CD4-positive, alpha-beta memory T cell (primary cell): ENCODE measurements at places on chromosomes 6 and 20. TPM values are rescaled to one million over a fixed set of nuclear protein-coding genes. Genes with fewer than 3 reads are reported as not detected.

DNA sequence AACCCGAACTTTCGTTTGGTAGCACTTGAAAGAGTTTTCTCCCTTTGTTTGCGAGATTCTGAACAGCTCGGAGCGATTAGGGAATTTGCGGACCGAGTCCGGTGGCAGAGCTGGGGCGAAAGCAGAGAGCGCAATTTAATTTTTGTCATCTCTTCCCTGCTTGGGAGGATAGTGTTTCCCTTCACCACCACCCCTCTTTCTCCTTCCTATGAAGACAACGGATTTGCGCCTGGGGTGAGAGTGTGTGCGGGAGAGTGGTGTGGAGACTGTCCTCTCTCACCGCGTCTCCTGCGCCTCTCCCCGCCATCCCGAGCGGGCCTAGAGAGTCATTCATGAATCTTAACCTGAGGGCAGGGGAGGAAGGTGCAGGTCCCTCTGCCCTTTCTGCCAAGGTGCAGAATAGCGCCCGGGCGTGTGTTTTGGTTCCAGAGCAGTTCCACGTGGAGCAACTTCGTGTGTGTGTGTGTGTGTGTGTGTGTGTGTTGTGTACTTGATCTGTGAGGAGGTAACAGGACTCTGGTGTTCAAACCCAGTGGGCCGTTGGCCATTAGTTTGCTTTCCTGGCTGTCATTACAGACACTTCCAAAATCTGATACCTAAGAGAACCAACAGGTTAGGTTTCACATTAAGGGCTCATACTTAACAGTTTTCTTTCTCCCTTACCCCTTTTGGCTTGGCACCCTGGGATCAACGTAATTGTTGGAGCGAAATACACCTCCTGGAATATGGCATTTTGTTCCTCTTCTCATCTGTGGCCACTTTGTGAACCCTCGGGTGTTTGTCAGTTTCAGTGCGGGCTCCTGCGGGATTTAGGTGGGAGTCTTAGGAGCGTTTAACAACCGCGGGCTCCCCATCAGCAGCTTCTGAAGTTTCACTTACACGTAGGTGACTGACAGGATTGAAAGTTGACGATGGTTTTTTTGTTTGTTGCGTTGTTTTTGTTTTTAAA is 1.8 kb downstream of the EYA4 start:
- no peaks in the 10 kb centered on the region for H3K4me1 ChIP-seq
- no peak for DNase-seq
- H3K36me3 ChIP-seq: no peaks in the 10 kb centered on the region
- H3K27ac ChIP-seq: no peak overlapping the region
- peaks cover 12% of the 10 kb centered on the region for H3K27me3 ChIP-seq

GRCh38 chr6:142420802-142421201 is 119.0 kb downstream of the ADGRG6 start:
- H3K4me3 ChIP-seq: no peak overlapping the region
- no peak overlapping the region for H3K27ac ChIP-seq
- no peaks in the 10 kb centered on the region for H3K4me1 ChIP-seq
- H3K27me3 ChIP-seq: no peaks in the 10 kb centered on the region
- no peak for DNase-seq
- no peaks in the 10 kb centered on the region for H3K36me3 ChIP-seq

GRCh38 chr6:17813542-17813941 is 106.8 kb upstream of the NUP153 start:
- no peak overlapping the region for H3K27ac ChIP-seq
- no peak for DNase-seq

- H3K27ac ChIP-seq: no peak overlapping the region
- peak; percentile 51 for DNase-seq
- no peak overlapping the region for H3K4me3 ChIP-seq
- no peaks in the 10 kb centered on the region for H3K27me3 ChIP-seq
- H3K36me3 ChIP-seq: no peaks in the 10 kb centered on the region
These were observed 115.6 kb downstream of the TMEM170B start for GRCh38 chr6:11653028-11653583.

SNX5 gene
- 96.3 TPM for polyA plus RNA-seq

- peaks cover 8% of the 10 kb centered on the region for H3K4me1 ChIP-seq
- no peaks in the 10 kb centered on the region for H3K36me3 ChIP-seq
- DNase-seq: peak; percentile 46
- H3K27ac ChIP-seq: peak overlapping the region; percentile 25
- H3K4me3 ChIP-seq: no peak overlapping the region
These were observed 56.6 kb upstream of the RREB1 start for GRCh38 chr6:7050872-7051779.

DNA sequence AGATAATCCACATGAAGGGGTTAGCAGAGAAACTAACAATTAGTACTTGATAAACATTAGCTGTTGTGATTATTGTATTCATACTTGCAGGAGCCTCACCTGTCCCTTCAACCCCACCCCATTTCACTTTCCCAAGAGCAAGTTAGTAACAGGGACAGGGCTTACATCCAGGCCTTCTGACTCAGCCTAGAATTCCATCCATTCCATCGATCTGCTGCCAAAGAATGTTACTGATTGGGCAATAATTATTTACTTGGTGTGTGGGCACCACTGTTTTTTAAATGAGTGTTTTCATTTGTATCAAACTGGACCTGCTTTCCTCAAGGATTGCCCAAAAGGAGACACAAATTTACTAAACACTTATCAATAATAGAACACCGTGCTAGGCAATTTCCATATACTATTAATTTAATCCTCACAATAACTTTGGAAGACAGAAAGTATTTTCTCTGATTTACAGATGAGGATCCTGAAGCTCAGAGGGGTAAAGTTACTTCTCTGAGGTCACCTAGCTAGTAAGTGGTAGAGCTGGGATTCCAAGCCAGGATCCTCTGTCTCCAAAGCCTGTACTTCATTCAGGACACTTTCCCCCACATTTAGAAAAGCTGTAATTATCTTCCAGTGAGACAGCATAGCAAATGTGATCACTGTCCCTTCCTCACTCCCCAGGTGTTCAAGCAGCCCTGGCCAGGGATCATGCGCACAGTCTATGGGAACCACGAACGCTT is 32.8 kb downstream of the GSS start:
- DNase-seq: no peak
- peaks cover 12% of the 10 kb centered on the region for H3K4me1 ChIP-seq
- H3K27me3 ChIP-seq: no peaks in the 10 kb centered on the region
- H3K27ac ChIP-seq: no peak overlapping the region
- H3K4me3 ChIP-seq: no peak overlapping the region
- peaks cover 5% of the 10 kb centered on the region for H3K36me3 ChIP-seq

- no peak overlapping the region for H3K4me3 ChIP-seq
- no peak overlapping the region for H3K27ac ChIP-seq
- no peaks in the 10 kb centered on the region for H3K27me3 ChIP-seq
- DNase-seq: no peak
- no peaks in the 10 kb centered on the region for H3K36me3 ChIP-seq
These were observed 12.4 kb upstream of the HLA-G start for GRCh38 chr6:29815118-29815750.

- H3K27me3 ChIP-seq: no peaks in the 10 kb centered on the region
- H3K36me3 ChIP-seq: no peaks in the 10 kb centered on the region
- DNase-seq: no peak
- H3K4me3 ChIP-seq: no peak overlapping the region
- no peak overlapping the region for H3K27ac ChIP-seq
These were observed 44.9 kb upstream of the CCDC28A start for GRCh38 chr6:138728662-138729061.

- no peak for DNase-seq
- peaks cover 73% of the 10 kb centered on the region for H3K36me3 ChIP-seq
- no peaks in the 10 kb centered on the region for H3K4me1 ChIP-seq
- H3K27me3 ChIP-seq: no peaks in the 10 kb centered on the region
These were observed 31.1 kb downstream of the TM9SF4 start for GRCh38 chr20:32140603-32141002.

DNA sequence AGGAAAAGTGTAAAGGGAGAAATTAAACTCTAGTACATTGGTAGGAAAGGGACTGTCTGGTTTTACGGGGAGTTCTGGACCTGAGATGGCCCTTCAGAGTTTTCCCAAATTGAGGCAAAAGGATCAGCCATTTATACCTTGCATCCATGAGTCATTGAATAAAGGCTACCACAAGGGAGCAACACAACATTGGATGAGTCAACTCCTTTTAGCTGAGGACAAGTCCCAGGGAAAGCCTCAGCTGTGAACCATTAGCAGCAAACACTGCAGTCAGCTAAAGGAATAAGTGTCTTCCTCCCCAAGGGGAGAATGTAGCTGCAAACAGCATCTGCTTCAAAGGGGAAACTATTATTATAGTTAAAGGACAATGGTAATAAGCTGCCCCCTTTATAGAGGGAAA is 468.7 kb upstream of the ID4 start:
- no peaks in the 10 kb centered on the region for H3K36me3 ChIP-seq
- H3K27me3 ChIP-seq: no peaks in the 10 kb centered on the region
- no peak for DNase-seq
- H3K4me3 ChIP-seq: no peak overlapping the region
- no peak overlapping the region for H3K27ac ChIP-seq
- H3K4me1 ChIP-seq: no peaks in the 10 kb centered on the region

MTFR2 gene
- polyA plus RNA-seq: 0.55 TPM

- no peak overlapping the region for H3K4me3 ChIP-seq
- H3K4me1 ChIP-seq: no peaks in the 10 kb centered on the region
- H3K27ac ChIP-seq: no peak overlapping the region
- H3K27me3 ChIP-seq: no peaks in the 10 kb centered on the region
These were observed 60.4 kb downstream of the SCAND1 start for GRCh38 chr20:35893942-35894341.

- no peak overlapping the region for H3K4me3 ChIP-seq
- peak overlapping the region; percentile 65 for H3K27ac ChIP-seq
- H3K4me1 ChIP-seq: peaks cover 64% of the 10 kb centered on the region
- no peaks in the 10 kb centered on the region for H3K27me3 ChIP-seq
These were observed 30.1 kb upstream of the CCR6 start for GRCh38 chr6:167092672-167093339.

- H3K27me3 ChIP-seq: no peaks in the 10 kb centered on the region
- H3K27ac ChIP-seq: no peak overlapping the region
- H3K4me3 ChIP-seq: no peak overlapping the region
- H3K4me1 ChIP-seq: no peaks in the 10 kb centered on the region
- peaks cover 9% of the 10 kb centered on the region for H3K36me3 ChIP-seq
These were observed 27.8 kb downstream of the ACSS1 start for GRCh38 chr20:25030007-25030648.

GRCh38 chr6:41826343-41827022 is 39.0 kb downstream of the TOMM6 start:
- H3K4me1 ChIP-seq: no peaks in the 10 kb centered on the region
- no peaks in the 10 kb centered on the region for H3K36me3 ChIP-seq
- no peaks in the 10 kb centered on the region for H3K27me3 ChIP-seq
- no peak overlapping the region for H3K4me3 ChIP-seq
- DNase-seq: no peak

- H3K27ac ChIP-seq: no peak overlapping the region
- no peaks in the 10 kb centered on the region for H3K27me3 ChIP-seq
These were observed 564.3 kb upstream of the MARCKS start for GRCh38 chr6:113292646-113293422.

GRCh38 chr6:42791706-42792320 is 10.0 kb downstream of the BICRAL start:
- no peak for DNase-seq
- peaks cover 52% of the 10 kb centered on the region for H3K4me1 ChIP-seq
- H3K4me3 ChIP-seq: no peak overlapping the region
- H3K27ac ChIP-seq: no peak overlapping the region
- no peaks in the 10 kb centered on the region for H3K36me3 ChIP-seq

AVP gene
- not detected for polyA plus RNA-seq

PTK7 gene
- not detected for polyA plus RNA-seq

DNA sequence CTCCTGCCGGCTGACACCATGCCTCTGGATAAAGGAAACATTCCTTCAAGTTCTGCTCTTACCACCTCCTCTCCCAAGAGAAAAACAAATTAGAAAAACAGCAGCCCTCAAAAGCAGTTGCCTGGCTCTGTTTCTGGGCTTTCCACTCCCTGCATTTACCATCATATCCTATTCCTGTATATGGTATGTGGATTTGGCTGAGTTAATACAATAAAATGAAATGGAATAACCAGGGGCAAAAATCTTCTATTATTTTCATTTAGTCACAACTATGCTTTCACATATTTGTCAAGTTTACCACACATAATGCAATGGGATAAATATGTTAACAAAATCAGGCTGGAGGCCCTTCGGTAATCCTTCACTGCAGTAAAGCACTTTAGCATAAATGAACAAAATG is 34.3 kb downstream of the COL12A1 start:
- H3K36me3 ChIP-seq: no peaks in the 10 kb centered on the region
- H3K4me1 ChIP-seq: no peaks in the 10 kb centered on the region
- H3K27me3 ChIP-seq: peaks cover 6% of the 10 kb centered on the region

GRCh38 chr20:20759132-20759531 is 46.7 kb upstream of the RALGAPA2 start:
- no peak overlapping the region for H3K4me3 ChIP-seq
- no peak overlapping the region for H3K27ac ChIP-seq
- no peaks in the 10 kb centered on the region for H3K4me1 ChIP-seq

DNA sequence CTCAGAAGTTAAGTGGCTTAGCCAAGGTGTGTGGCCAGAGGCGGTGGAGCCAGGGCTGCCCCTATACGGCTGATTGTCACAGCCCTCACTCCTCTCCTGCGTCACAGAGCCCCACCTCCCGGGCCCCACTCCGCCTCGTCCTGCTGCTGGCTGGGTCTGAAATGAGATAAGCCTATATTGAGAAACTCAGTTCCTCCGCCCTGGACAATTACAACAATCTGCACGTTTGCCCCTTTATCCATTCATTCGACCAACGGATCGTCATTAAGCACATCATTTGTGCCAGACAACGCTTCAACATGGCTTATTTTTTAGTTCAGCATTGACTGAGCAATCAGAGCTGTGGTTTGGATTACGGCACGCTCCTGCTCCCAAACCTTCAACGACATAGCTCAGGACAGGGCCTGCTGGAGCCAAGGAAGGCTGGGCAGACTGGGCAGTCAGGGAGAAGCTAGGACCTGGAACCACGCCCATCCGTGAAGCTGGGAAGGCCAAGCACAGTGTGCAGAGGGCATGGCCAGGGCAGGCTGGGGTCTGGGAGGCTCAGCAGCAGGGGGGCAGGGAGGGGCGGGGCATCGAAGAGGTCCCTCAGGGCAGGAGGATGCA is 16.6 kb upstream of the EZR start:
- H3K4me1 ChIP-seq: no peaks in the 10 kb centered on the region
- no peaks in the 10 kb centered on the region for H3K36me3 ChIP-seq
- no peak overlapping the region for H3K27ac ChIP-seq
- no peak for DNase-seq
- no peaks in the 10 kb centered on the region for H3K27me3 ChIP-seq
- no peak overlapping the region for H3K4me3 ChIP-seq

SH3BGRL2 gene
- 0.07 TPM for polyA plus RNA-seq
